ENCODE measurements at places on chromosomes 16 and 17. TPM values are rescaled to one million over a fixed set of nuclear protein-coding genes. Genes with fewer than 3 reads are reported as not detected.

Gene PDP2
- 2.8 TPM for total RNA-seq

Gene CTRB2
- total RNA-seq: not detected

Gene KCNH4
- total RNA-seq: 0.16 TPM

Gene TMEM219
- 63.2 TPM for total RNA-seq

Gene KRT33B
- total RNA-seq: not detected

Gene FADS6
- total RNA-seq: not detected

Gene OR2C1
- total RNA-seq: 0.22 TPM

Gene AATK
- 2.3 TPM for total RNA-seq

Gene NKD1
- total RNA-seq: 1.5 TPM

Gene XAF1
- 18.6 TPM for total RNA-seq

Gene ITGB3
- 3.3 TPM for total RNA-seq

Gene ZNF385C
- 0.49 TPM for total RNA-seq

Gene PERCC1
- total RNA-seq: not detected

Gene TERB1
- total RNA-seq: not detected

Gene KCNH6
- total RNA-seq: not detected

Gene CPHXL2
- not detected for total RNA-seq

Gene SEPTIN1
- total RNA-seq: 1.3 TPM

Measured in left ventricle myocardium inferior (tissue), 1 donor.